ENCODE measurements at places on chromosomes 16 and 17.

DNA sequence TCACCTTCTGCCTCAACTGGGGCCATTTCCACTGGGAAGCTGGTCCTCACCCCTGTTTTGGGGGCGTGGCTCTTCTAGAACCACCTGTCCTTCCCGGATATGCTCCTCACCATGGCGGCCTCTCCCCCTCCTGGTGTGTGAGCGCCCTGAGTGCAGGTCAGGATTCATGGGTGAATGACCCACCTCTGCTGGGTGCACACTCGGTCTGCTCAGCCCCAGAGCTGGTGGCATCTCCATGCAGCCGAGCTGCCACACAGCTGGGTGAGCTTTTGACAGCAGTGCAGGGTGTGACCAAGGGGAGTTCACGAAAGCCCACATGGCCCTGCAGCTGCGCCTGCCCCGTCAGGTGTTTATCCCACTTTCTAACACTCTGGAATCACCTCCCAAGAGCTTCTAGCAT, 27.3 kb downstream of the GRIN2C start:
- no peak for DNase-seq

DNA sequence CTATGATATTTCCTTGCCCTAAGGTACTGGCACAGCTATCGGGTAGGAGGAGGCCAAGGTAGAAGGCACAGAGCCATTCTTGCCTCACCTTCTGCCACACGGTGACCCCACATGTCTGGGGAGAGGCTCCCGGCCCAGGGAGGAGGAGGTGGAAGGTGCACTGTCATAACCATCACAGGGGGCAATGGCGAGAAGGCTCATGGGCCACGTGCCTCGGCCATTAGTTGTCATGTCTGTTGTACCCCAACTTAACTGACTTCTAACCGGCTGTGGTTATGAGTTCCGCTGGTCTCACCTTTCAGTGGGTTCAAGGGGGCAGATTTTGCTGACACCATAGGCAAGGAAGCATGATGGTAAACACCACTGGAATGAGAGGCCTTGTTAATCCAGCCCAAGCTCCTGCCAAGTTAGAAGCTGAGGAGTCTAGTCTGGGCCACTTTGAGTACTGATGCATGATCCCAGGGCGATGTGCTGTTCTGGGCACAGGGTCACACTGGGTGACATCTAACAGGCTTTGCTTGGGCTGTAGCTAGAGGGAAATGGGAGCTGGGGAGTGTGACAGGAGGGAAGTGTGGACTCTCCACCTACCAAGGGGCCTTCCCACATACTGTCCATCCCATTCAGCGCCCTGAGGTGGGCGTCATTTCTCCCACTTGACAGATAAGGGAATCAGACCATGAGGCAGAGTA, 39.6 kb downstream of the HLF start:
- no peak for DNase-seq

DNA sequence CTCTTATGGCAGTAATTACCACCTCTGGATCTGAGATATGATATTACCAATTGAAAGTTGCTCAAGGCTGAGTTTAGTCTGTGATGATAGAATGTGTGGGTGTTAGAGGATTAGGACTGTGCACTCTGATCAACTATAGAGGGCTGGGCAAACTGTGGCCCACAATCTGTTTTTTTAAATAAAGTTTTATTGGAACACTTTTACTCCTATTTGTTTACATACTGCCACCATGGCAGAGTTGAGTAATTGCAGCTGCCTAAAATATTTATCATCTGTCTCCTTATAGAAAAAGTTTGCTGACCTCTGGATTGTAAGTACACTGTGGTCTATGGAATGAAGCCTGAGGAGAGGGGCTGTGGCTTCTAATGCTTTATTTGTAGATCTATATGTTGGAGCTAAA, 71.5 kb upstream of the N4BP1 start:
- DNase-seq: no peak

GRCh38 chr16:12742741-12743140, 60.9 kb downstream of the CPPED1 start:
- no peak for DNase-seq

- no peak for DNase-seq
Observed at GRCh38 chr16:59259074-59259949, 525.2 kb upstream of the GOT2 start.

- DNase-seq: peak; percentile 85
Observed at GRCh38 chr16:11076259-11077018, 132.1 kb downstream of the CLEC16A start.

- DNase-seq: peak; percentile 56
Observed at GRCh38 chr17:66727634-66728570, 107.0 kb upstream of the CACNG5 start.

GRCh38 chr16:11629071-11630030, 38.9 kb upstream of the SNN start:
- no peak for DNase-seq

GRCh38 chr16:67193536-67193935, 1.6 kb downstream of the E2F4 start:
- DNase-seq: no peak

DNA sequence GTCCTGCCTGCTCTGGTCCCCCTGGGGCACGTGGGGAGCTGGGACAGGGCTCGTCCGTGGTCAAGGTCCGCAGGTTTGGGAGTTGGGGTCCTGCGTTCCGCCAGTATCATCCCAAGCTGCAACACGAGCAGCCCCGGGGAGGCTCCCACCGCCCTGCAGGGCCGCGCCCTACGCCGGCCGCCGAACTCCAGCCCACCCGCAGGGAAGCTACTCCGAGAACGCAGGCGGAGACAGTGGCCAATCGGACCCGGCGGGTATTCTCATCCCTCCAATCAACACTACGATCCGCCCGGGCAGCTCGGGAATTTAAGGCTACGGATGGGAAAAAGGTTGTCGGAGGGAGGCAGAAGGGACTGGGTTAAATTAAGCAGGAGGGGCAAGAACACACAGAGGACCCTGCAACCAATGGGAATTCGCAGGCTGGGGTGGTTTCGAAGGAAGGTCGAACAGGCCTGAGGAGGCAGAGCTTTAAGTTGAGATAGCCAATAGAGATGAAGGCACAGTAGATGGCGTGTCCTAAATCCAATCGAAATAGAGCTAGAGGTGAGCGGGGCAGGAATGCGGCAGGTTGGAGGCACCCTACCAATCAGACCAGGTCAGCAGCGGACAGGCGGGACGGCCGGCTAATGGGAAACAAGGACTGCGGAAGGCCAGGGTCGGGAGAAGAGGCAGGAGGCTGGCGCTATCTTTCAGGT, 626 bp downstream of the SPAG7 start:
- DNase-seq: peak; percentile 96

DNA sequence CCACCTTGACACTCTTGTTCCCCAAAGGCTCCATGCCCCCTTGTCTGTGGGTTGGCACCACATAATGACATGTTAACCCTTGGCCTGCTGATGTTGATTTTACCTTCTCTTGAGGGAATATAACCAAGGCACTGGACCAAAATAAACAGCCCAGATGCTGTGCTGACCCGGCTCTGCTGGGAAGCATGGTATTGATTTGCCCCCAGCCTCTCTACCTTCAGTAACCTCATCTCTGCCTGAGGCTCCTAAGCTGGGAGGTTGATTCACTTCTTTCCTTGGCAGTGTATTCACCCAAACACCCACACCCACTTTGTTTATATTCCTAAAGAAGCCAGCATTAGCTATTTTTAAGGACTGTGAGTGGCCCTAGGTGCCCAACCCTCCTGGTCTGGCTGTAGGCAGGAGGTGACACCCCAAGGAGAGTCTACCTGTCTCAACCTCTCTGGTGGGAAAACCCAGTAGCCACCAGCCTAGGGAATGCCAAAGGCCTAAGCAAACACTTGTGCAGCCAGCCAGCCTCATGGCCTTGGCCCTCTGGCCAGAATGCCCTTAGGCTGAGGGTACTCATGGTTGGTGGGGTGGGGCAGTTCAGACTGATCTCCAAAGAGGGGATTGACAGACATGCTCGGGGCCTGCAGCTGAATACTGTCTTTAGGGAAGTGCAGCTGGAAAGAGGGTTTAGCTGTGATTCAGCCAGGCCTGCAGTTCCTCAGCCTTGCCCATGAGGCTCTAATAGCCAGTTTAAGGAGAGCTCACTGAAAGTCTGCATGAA, 42.7 kb downstream of the GNAO1 start:
- DNase-seq: no peak

DNA sequence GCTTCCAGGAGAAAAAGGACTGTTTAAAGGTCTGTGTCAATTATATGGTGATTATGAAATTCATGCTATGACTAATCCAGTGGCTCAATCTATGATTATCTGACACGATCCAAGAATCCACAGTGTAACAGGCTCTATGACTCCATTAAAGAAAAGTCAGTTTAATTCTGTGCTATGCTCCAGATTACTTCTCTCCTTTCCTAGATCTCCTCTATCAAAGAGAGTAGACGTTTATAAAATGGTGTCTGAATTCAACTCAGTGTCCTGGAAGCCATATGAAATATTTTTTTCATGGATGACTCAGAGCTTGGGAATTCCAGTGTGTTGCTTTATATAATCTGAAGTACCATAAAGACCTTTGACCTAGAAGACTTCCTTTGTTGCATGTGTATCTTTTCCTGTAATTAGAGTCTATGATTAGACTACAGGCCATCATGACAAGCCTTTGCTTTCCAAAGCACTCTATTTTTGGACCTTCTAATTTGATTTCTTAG, 27.0 kb upstream of the NF1 start:
- no peak for DNase-seq

DNA sequence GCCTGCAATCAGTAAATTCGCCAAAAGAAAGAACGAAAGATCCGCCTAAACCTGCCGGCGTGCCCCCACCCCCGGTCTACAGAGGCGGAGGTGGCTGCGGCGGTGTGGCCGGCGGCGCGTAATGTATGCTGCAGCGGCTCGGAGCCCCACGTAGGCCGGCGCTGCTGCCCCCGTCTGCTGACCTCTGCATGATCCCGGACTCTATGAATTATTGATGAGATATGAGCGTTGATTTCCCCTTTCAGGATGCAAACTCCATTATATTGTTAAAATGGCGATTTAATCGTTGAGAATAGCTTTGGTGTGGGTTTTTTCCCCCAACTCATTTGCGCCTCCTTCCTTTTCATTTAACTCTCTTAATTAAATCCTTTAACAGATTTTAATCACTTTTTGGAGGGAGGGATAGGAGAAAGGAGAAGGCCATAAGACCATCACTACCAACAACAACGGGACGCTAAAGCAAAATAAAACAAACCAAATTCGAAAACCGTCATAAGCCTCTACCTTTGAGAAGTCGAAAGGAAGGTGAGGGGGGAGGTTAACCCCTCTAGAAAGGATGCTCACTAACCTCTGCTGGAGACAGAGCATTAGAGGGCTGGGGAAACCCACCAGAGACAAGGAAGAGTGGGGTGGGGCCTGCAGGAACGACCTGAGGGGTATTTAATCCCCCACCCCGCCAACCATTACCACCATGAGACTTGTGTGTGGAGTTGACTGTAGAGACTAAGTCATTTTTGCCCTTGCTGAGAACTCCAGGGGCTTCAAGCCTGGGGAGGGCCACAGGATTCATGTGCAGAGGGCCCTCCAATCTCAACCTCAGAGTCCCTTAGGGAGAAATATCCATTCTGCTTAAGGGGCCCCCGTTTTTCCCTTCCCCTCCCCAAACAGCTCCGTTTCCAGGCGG, 3.4 kb downstream of the HOXB3 start:
- peak; percentile 35 for DNase-seq

- no peak for DNase-seq
Observed at GRCh38 chr17:2952174-2952845, 111.1 kb downstream of the OR1D5 start.

GRCh38 chr17:17388657-17389496, 85.7 kb downstream of the NT5M start:
- DNase-seq: no peak

DNA sequence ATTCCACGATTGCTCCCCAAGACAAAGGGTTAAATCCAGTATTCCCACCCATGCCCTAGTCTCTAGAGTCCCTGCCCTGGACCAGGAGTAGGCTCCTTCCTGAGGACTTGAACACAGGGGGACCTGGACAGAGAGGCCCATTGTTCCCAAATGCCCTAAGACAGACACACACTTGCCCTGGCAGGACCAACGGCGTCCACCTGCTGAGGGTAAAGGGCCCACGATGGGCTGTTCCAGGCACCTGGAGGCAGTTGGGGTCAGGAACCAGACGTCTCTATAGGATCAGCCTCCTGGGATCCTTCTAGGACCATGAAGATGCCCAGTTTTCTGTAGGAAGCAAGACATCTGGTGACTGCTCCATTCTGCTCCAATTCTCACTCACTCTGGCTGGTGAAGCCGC, 39.3 kb downstream of the TNFRSF13B start:
- DNase-seq: no peak

DNA sequence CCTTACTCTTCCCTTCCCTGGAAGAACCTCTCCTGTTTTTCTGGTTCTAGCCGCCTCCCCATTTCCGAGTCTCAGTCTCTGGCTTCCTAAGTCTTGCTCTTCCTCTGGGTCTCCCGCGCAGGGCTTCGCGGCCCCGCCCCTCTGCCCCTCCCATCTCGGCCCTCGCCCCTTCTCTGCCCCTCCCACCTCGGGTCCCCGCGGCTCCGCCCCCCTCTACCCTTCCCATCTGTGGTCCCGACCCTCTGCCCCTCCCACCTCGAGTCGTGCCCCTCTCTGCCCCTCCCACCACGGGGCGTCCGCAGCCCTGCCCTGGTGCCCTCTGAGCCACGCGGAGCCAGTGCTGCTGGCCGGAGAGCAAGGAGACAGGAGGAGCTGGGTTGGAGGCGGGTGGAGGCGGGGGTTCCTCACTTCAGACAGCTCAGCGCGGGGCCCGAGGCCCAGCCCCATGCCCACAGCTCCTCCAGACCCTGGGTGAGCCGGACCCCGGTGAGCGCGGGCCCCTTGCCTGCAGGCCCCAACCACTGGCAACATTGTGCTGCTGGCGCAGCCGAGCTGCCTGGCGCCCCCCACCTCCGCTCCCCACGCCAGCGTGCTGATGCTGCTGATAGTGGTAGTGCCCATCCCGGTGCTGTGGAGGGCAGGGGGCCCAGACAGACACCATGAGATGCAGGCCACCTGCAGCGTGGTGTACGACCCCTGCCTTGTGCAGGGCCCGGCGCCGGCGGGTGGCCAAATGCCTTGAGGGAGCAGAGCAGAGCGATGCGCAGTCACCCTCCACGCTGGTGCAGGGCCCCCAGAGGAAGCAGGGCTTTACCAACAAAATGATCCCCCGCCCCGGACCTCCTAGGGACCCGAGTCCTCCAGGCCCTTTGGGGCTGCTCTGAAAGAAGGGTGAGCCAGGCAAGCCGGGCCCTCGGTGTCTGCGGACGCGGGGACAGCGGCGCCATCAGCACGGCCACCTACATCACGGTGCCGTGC, 2115.3 kb downstream of the TP53TG3F start:
- no peak for DNase-seq

GRCh38 chr16:58036943-58037342, 11.4 kb downstream of the MMP15 start:
- DNase-seq: no peak

GRCh38 chr16:55401046-55401445, 77.0 kb downstream of the IRX6 start:
- DNase-seq: no peak

DNA sequence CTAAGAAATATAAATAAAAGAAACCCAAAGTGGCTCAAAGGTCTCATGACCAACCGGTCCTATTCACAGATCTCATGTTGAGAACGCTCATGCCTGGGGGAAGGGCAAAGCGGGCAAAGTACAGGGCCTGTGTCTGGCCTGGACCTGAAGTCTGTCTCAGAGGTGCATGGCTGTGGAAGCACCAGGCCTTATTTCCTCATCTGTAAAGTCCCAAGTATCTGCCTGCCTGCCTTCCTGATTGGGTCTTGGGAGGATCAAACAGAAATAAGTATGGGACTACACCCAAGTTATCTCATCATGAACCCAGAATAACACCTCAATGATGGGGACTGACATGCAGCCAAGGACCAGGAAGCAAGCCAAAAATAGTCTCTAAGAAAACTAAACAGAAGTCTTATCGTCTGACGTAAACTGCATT, 14.2 kb downstream of the AXIN2 start:
- no peak for DNase-seq

Data from activated CD4-positive, alpha-beta T cell treated with anti-CD3 and anti-CD28 coated beads, Interleukin-2, amount 50 U/mL, for 48 hours (primary cell).